ENCODE measurements at places on chromosomes 11 and 22.

- DNase-seq, result no peak
Observed at GRCh38 chr11:33696411-33696810, 4.2 kb downstream of the C11orf91 start.

DNA sequence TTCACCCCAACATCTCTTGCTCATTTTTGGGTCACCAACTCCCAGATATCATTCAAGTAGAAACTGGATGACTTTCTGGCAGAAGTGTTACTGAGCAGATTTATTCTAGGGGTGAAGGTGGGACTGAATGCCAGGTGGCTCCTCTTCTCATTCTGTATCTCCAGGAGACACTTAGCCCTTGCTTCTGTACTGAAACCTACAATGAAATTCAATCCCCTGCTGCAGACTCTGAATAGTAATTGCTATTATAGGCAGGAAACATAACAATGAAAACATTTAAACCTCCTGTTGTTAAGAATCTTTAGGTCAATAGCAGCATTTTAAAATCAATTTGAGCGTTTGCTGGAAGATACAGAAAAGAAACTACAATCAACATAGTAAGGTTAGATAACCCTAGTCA is 879.4 kb upstream of the TENM4 start:
- no peak for DNase-seq

DNA sequence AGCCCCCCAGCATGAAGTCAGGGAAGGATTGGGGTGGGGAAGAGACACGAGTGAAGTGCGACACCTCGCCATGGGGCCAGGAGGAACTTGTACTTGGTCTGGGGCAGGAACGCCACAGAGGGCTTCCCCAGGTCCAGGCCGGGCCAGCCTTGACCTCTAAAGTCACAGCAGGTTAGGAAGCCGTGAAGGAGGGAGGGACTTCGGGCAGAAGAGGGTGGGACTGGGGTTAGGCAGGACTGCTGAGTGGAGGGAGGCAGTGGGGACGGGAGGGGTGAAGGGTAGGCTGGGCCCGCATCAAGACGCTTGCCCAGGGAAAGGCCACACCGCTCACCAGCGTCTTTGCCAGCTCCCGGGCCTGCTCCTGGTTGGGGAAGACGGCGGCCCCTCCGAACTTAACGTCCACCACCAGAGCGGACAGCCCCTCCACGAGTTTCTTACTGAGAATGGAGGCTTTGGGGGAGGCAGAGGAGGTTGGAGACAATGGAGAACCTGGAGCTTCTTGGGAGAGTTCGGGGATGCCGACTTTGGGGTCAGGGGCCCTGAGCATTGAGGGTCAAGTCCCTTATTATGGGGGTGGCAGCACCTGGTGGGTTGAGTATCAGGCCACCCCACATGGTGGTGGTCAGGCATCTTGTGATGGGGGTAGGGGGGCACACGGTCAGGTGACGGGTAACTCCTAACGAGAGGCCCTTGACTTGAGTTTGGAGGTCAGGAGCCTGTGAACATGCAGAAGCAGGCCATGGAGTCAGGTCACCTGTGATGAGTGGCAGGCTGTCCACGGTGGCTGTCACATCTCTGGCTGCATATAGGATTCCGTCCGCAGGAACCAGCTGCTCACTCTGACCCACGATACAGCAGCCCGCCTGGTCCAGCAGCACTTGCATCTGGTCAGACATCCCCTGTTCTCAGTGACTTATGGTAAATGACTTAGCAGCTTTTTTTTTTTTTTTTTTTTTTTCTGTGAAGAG is 1.7 kb upstream of the SCO2 start:
- peak; percentile 23 for DNase-seq

DNA sequence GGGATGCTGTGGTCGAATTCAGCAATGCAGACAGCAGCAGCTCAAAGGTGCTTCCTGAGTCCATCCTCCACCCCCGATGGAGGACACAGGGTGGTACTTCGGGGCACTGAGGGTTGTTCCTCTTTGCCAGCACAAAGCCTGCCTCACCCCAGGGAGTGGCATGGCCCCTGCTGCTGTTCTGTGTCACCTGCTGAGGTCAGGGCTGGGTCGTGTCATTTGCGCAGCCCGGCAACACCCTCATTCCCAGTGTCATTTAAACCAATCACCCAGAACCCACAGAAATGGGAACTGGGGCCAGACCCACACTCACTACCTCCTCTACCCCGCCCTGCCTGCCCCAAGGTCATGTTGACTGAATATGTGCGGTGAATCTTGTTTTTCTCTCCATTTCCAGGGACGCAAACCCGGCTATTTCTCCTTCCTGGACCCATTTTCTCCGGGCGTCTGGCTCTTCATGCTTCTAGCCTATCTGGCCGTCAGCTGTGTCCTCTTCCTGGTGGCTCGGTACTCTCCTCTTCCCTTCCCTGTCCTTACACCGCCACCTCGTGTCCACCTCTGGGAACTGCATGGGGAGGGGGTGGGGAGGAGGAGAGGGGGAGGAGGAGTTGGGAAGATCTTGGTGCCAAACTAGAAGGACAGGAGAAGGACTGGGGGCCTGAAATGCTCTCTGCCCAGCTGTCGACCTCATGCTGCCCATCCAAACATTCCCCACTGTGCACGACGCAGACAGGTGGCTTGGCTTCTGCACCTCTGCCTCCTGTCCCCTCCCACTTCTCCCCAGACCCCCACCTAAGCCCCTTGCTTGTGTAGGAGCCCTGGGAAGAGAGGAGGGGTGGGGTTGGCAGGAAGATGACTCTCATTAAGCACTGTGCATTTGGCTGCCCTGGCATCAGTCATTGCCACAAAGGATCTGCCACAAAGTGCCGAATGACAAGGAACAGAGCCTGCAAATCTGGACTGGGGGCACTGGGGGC is 71.2 kb upstream of the TBCEL start:
- peak; percentile 67 for DNase-seq

DNA sequence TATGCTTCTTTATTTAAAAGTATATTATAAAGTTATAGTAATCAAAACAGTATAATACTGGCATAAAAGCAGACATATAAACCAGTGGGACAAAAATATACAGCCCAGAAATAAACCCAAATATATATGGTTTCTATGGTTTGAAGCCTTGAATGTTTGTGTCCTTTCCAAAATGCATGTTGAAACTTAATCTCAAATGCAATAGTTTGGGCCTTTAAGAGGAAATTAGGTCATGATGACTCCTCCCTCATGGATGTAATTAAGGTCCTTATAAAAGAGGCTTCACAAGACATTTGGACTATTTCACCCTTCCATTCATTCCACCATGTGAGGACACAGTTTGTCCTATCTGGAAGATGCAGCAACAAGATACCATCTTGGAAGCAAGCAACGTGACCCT is at the start of gene MS4A6E:
Gene MS4A6E, plus strand, starts transcription at position 301 of the 400 bp plus-strand sequence. CDS start 7,641 bp downstream, outside the sequence.
- DNase-seq, result no peak

DNA sequence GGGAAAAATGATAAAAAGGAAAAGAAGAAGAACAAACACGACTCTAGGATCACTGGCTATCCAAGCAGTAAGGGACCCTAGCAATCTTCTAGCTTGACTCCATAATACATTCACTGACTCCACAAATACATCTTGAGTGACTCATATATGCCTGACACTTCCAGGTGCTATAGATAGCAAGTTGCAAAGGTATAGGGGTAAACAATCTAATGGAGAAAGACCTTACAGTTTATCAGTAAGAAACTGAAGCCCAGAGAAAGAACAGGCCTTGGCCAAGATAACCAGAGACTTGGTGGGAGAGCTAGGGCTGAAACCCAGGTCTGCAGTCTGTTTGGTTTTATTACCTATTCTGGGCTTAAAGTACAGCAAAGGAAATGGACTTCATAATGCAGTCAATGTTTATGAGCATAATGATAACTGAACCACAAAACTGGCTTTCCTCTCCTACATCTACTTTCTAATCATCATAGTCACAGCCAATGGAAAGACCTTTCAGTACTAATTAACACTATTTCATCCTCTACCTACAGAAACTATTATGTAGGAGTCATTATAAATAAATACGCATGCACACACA is 19.7 kb upstream of the SLC5A1 start:
- no peak for DNase-seq

Data from iris pigment epithelial cell (primary cell).